ENCODE measurements at places on chromosomes 13 and 19. TPM values are rescaled to one million over a fixed set of nuclear protein-coding genes. Genes with fewer than 3 reads are reported as not detected.

DNA sequence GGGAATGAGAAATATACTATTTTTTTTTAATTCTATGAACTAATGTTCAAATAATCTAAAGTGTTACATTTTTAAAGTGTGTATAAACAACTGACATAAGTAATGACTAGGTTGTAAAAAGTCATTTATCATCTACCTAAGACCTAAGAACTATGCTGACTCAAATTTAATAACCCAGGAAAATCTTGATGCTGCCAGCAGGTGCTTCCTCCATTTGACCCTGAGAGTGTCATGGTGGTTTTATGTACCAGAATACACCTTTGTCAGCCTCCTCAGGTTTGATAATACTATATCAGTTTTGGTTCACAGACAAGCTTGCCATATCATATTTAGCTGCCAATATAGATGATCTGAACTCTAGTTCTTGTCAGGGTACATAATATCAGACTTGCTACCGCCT lies 1151.2 kb downstream of the PCDH17 start:
- DNase-seq = no peak

DNA sequence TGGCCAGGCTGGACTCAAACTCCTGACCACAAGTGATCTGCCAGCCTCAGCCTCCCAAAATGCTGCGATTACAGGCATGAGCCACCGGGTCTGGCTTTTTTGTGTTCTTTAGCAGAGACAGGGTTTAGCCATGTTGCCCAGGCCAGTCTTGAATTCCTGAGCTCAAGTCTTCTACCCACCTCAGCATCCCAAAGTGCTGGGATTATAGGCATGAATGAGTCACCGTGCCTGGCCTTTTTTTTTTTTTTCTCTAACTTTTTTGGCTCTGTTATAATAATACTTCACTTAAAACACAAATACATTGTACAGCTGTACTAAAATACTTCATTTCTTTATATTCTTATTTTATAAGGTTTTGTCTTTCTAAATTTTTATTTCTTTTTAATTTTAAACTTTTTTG lies 599.5 kb upstream of the PCDH9 start:
- no peak for DNase-seq

DNA sequence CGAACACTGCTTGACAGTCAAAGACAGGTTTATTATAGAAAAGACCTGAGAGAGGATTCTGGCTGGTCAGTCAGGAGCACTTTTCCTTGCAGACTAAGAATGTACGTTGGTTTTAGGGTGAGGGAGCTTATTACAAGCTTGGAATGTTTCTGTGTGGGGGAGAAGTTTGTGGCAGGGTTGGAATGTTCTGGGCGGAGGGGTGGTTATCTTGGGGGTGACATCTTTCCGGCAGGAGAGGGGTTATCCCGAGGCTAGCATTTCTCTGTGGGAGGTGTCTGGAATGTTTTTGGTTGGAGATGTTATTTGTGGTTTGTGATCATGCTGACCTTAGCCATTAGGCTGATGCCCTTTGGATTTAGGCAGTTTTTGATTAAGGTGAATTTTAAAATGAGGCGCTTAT lies 61.8 kb downstream of the ZNF136 start:
- no peak for DNase-seq

GRCh38 chr13:64480211-64480610 lies 2749.9 kb downstream of the PCDH9 start:
- no peak for DNase-seq

The IL4I1 gene
- total RNA-seq = 1.7 TPM

The TEX101 gene
- total RNA-seq = not detected

Measured in lung microvascular endothelial cell (primary cell).